ENCODE measurements at places on chromosomes 4 and X.

GRCh38 chr4:83138946-83139345 is 24.4 kb upstream of the PLAC8 start:
- DNase-seq = peak; percentile 20

GRCh38 chr4:931194-931959 is 739 bp downstream of the GAK start:
- DNase-seq = peak; percentile 38

- DNase-seq = no peak
Observed at GRCh38 chr4:123163501-123163900, 233.1 kb upstream of the SPRY1 start.

DNA sequence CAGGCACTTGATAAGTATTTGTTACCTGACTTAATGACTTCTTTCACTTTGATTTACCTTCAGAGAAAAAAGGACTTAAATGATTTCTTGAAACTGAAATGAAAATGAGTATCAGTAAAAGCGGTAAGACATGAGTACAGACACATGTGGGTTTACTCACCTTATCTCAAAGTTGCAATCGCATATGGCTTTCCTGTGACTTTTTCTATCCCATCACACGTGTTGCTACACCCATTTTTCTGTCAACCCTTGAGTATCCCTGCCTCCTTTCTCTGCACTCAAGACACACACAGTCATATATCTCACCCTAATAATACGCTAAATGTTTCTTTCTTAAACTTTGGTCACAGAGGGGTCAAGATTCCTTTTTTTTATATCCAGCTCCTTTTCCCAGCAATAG is 11.0 kb upstream of the ARHGEF38 start:
- DNase-seq = no peak

DNA sequence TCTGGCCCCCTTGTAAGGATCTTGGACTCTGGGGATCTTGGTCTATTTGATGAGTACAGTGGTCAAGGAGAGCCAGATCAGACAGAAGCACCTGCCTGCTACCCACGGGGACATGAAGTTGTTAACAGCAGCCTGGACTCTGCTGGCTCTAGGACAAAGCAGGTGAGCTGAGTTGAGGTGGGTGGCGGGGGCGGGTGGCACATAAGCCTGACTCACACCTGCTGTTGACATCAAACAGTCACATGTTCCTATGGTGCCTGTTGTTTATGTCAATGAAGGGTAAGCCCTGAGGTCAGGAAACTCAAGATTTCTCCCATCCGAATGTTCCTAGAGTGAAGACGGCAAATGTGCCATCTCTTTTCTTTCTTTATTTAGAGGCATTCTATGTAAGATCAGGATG is 50.1 kb upstream of the CLNK start:
- peak; percentile 32 for DNase-seq

DNA sequence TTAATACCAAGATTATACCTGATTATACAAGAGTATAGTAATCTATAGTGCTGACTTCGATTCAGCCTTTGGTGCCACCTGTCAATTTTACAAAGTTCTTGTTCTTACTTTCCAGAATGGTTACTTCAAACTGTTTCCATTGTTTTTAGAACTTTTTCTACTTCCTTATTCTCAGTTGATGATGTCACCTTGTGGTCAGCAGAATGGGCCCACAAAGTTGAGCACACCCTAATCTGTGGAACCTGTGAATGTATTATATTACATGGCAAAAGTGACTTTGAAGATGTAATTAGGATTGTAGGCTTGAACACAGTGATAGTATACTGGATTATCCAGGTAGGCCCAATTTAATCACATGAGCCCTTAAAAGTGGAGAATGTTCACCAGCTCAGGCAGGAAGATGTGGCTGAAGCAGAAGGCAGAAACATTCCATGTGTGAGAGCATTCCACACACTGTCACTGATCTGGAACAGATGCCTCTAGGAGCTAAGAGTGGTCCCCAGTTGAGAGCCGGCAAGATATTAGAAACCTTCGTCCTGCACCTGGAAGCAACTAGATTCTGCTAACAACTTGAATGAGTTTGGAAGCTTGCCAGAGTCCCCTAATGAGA is 6.3 kb upstream of the SGMS2 start:
- DNase-seq = peak; percentile 31

- no peak for DNase-seq
Observed at GRCh38 chr4:113559947-113560346, 201.6 kb downstream of the CAMK2D start.

DNA sequence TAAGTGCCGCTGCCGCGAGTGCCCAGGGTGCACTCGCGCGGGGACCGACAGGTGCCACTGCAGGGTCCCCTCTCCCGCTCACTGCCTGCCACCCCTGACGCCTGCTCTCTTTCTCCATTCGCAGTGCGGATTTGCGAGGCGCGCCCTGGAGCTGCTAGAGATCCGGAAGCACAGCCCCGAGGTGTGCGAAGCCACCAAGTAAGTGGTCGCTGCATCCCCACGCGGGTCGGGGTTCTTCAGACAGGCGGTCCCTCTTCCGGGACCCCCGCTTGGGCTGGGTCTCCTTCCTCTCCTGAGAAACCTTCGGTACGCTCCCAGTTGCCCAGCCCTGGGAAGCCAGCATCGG is 547 bp downstream of the GUCY1A1 start:
- peak; percentile 46 for DNase-seq

- no peak for DNase-seq
Observed at GRCh38 chrX:96707804-96708203, 23.2 kb downstream of the DIAPH2 start.

DNA sequence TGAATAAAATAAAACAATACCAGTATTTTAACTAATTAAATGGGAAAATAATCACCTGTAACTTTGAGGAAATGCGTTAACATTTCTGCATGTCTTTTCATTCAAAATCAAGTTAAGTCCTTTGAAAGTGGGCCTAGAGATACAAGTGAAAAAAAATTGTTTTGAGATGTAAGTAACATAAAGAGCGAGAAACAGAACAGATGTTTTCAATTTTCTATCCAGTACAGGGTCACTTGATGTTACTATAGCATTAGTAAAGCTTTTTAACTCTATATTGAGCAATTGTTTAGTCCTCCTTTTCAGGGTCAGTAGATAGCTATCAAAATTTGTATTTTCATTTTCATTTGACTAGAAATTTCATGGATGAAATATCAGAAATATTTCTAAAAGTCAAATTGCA is 761.4 kb downstream of the CCSER1 start:
- DNase-seq = no peak

GRCh38 chr4:90306810-90307209 is 179.6 kb downstream of the CCSER1 start:
- no peak for DNase-seq

GRCh38 chr4:15295421-15296162 is 132.2 kb upstream of the C1QTNF7 start:
- DNase-seq = no peak

DNA sequence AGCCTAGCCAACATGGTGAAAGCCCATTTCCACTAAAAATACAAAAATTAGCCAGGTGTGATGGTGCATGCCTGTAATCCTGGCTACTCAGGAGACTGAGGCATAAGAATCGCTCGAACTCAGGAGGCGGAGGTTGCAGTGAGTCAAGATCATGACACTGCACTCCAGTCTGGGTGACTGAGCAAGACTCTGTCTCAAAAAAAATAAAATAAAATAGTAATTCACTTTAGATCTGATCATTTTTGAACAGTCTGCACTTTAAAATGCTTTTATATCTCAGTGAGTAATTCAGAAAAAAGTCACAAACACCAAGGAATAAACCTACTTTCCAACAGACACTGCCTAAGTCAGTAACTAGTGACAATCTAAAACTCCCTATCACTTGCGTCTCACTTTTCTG is 25.6 kb upstream of the CORIN start:
- no peak for DNase-seq

GRCh38 chr4:81136161-81136905 is 78.7 kb downstream of the PRKG2 start:
- no peak for DNase-seq

DNA sequence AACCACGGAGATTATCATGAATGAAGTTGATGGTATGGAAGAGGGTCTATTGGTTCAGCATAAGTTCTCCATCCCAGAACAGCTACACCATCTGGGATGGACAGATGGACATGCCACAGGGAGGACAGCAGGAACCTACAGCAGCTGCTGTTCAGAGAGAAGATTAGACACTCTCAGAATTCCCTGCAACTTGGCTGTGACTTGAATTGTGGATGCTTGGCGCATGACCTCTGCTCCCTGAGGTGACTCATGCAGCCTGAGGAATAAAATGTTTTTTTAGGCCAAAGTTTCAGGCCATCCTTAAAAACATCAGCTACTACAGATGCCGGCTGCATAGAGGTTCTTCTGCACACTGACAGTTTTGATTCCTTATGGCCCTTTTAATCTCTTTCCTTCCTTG is 97.3 kb downstream of the RS1 start:
- no peak for DNase-seq

- DNase-seq = no peak
Observed at GRCh38 chrX:41313419-41313818, 20.5 kb upstream of the DDX3X start.

DNA sequence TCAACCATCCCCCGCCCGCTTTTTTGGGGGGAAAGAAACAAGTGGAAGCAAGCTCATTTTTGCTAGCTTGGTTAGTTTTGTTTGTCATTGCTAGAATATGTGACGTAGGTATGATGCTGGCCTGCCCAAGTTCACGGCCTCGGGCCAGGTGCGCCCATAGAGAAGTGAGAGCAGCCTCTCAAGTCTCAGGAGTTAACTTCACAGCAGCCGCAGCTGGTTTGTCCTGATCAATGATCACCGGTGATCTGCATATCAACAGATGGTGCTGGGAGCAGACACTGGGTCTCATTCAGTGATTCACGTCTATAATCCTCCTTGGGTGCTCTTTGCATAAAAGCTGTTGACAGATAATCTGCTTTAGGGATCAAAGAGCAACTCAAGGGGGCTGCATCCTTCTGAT is 50.1 kb downstream of the ENPP6 start:
- DNase-seq = no peak

- DNase-seq = no peak
Observed at GRCh38 chr4:151340751-151341385, 15.5 kb upstream of the SH3D19 start.

- DNase-seq = no peak
Observed at GRCh38 chrX:135544338-135544948, 24.0 kb downstream of the INTS6L start.

DNA sequence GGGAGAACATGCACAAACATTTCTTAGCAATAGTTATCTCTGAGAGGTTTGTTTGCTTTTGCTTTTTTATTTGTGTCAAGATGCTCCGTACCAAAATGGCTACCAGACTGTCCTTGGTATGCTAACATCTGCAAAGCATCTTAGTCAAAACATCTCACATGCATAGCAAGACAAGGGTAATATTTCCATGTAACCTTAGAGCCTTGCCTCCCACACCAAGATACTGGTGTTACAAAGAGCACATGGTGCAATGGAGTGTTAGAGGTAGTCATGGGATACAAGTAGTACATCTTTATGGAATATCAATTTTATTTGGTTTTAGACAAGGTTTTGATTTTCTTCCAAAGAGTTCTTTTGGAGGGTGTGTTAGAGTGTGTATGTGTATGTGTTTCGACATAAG is 109.7 kb downstream of the NR3C2 start:
- DNase-seq = no peak

GRCh38 chrX:23871905-23872546 is 35.7 kb downstream of the APOO start:
- no peak for DNase-seq

- no peak for DNase-seq
Observed at GRCh38 chrX:9279234-9279544, 185.7 kb upstream of the TBL1X start.

DNA sequence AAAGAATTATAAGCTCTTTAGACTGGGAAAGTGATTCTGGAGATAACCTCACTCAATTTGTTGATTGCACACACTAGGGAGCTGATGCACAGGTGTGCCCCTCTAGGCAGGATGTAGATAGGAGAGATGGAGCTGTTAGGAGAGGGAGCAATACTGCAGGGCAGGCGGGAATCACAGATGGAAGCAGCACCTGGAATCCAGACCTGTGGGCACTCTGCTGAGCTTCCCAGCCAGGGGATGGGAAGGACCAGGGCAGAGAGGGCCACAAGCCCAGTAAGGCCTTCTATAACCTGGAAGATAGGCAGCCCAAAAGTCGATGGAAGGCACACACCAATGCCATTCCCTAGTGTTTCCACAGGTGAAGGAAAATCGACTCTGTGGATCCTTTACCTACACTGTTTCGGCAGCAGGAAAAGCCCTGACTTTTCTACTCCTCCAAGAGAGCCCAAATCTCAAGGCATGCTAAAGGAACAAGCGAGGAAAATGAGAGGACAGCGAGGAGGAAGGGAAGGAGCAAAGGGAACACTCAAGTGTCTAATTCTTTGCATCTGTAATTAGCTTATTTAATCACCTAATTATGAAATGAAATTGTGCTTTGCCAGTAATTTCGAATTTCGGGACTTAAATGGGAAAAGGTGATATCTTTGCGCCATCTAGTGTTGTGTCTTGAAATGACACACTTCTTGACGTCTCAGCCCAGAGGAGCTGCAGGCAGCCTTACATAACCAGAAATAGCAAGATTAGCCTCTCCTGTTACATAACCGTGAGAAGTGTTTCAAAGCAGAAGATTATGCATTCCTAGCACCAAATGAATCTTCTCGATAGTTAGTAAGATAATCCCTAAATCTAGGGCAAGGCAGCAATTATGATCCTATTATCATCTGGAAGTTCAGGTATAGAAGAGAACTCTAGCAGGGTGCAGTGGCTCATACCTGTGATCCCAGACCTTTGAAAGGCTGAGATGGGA is 31.0 kb upstream of the TLR3 start:
- peak; percentile 23 for DNase-seq

DNA sequence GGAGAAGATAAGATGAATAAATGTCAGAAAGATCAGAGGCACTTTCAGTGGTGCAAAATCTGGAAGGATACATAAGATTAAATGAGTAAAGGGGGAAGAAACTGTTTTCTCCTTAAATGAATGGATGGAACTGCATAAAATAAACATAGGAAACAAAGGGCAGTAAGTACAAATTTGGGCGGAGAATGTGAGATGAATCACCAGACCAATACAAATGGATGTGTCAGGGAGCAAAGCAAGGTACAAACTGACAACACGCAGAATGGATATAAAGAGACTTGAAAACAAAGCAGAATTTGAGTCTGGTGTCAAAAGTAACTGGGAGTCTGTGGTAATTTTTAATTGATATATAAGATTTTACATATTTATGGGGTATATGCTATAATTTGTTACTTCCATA is 175.3 kb upstream of the PCDH18 start:
- no peak for DNase-seq

DNA sequence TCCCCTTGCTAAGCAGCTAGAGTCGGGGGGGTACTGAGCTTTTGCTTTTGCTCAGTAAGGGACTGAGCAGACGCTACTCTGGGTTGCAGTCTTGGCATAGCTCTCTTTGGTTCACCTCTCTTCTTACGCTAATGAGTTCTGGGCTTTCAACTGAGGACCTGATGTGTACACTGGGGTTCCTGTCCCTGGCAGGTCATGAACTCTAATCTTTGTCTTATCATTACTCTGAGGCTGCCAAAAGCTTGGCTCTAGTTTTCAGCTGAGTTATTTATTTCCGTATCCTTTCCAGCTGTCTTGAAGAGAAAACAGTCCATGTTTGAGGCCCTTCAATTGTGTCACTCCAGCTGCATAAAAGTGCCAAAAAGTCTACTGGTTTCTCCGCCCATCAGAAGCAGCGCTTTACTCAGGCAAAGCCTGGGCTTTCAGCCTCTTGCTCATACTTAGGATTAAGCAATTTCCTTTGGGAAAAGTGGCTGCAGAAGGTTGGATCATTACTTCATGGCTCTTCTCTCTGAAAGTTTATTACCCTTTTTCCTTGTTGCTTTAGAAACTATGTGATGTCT is 121.0 kb upstream of the STOX2 start:
- no peak for DNase-seq
